ENCODE measurements at places on chromosomes 5 and 9.

- DNase-seq = peak; percentile 9
These were observed 22.2 kb upstream of the GLDC start for GRCh38 chr9:6667633-6668280.

DNA sequence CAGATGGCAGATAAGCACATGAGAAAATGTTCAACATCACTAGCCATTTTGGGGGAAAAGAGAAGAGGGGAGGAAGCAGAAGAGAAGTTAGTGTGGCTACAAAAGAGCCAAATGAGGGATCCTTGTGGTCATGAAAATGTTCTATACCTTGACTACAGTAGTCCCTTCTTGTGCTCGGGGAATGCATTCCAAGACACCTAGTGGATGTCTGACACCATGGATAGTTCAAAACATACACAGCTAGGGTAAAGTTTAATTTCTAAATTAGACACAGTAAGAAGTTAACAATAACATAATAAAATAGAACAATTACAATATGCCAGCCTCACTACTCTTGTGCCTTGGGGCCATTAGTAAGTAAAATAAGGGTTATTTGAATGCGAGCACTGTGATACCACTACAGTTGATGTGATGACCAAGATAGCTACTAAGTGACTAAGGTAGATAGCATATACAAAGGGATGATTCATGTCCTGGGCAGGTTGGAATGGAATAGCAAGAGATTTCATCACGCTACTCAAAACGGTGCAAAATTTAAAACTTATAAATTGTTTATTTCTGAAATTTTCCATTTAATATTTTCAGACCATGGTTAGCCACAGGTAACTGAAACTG lies 344.1 kb downstream of the NR2F1-AS1 start:
- no peak for DNase-seq

DNA sequence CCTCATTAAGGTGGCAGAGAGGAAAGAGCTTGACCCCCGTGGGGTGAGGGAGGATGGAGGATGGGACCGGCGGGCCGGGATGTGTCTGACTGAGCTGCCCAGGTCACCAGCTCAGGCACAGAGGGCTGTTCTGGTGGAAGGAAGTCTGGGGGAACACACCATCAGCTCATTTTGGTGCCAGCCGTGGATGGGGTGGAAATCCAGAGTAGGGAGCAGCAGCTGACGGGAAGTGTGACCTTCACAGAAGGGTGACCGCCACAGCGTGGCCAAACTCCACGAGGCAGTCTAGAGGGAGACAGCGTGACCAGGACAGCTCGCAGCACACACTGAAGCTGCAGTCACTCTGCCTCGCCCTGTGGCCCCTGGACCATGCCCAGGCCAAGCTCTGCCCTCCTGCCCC lies 45.3 kb upstream of the PHYKPL start:
- no peak for DNase-seq

GRCh38 chr5:34891981-34892380 lies 23.3 kb downstream of the RAD1 start:
- peak; percentile 6 for DNase-seq

DNA sequence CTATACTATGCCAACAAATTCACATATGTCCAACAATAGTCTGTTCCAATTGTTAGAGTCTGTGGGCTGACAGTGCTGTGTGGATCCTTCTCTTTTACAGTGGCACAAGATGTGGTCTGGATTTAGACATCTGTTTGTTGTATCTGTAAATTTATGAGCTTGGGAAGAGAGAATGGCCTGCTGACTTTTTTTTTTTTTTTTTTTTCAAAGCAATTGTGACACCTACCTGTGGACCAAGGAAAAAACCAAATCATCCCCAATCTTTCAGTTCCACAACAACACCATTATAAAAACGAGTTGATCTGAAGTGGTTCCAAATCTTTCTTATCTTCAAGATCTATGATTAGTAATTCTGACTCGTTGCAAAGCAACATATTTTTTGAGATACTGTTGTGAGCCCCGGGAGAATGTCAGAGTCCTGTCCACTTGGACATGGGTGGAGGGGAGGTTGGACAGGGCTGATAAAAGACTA lies 4.9 kb downstream of the IRX2 start:
- DNase-seq = no peak

DNA sequence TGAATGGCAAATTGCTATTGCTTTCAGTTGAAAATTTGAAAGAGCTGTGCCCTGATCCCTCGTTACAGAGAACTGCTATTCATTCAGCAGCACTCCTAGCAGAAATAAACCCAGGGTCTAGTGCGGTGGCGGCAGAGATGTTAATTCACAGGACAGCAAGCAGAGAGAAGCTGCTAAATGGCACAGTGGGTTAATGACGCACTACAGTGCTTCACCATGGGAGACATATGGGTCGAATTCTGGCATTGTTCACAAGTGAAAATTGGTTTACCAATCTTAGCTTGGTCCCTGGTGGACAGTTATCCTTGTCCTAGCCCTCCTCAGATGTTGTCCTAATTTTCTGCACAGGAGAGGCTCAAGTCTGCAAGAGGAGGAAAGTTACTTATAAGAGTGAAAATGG lies 807.4 kb downstream of the TLE1 start:
- DNase-seq = no peak

- no peak for DNase-seq
These were observed 35.1 kb downstream of the CTNNAL1 start for GRCh38 chr9:108978205-108978604.

GRCh38 chr5:17860660-17861315 lies 226.5 kb downstream of the TAF11L14 start:
- DNase-seq = no peak

- no peak for DNase-seq
These were observed 47.2 kb upstream of the LPCAT1 start for GRCh38 chr5:1570975-1571374.

GRCh38 chr9:22650946-22651345 lies 204.3 kb downstream of the DMRTA1 start:
- no peak for DNase-seq

GRCh38 chr9:133854765-133855164 lies 116.6 kb upstream of the SARDH start:
- no peak for DNase-seq

DNA sequence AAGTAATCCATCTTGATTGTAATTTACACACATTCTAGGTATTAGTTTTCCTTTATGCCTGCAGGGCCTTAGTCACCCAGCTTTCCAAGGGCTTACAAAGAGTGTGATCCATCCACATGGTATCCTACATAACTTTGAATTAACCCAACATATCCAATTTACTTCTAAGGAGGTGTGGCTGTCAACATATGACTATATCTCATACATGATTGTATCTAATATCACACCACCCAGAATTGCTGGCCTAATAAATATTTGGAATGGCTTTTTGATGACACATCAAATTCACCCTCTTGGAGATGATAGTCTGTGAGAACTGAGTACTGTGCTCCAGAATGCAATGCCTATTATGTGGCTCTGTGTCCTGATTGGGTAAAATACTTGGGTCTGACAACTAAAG lies 363.3 kb upstream of the GRIN3A start:
- DNase-seq = peak; percentile 53

GRCh38 chr9:17723656-17724055 lies 144.8 kb downstream of the SH3GL2 start:
- no peak for DNase-seq

DNA sequence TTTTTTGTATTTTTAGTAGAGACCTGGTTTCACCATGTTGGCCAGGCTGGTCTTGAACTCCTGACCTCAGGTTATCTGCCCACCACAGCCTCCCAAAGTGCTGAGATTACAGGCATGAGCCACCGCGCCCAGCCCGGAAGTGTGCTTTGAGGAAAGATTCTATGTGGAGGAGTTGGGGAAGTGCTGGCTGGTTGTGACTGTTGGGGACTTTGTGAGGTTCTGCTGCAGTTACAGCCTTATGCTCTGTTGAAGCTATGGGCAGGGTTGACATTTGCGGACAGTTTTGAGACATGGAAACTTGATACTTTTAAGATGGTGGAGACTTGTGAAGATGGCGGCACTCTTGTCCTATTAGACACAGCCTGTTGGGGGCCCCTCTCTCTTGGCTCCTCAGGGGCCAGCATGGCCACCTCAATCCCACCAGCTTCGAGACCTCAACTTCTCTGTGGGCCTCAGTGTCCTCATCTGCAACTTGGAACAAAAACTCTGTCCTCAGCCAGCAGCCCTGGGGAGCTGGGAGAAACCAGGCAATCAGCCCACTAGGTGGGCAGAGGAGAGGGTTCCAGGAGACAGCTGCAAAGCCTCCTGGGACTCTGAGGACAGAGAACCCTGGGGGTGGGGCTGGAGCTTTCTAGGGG lies 24.9 kb downstream of the C9orf50 start:
- no peak for DNase-seq

DNA sequence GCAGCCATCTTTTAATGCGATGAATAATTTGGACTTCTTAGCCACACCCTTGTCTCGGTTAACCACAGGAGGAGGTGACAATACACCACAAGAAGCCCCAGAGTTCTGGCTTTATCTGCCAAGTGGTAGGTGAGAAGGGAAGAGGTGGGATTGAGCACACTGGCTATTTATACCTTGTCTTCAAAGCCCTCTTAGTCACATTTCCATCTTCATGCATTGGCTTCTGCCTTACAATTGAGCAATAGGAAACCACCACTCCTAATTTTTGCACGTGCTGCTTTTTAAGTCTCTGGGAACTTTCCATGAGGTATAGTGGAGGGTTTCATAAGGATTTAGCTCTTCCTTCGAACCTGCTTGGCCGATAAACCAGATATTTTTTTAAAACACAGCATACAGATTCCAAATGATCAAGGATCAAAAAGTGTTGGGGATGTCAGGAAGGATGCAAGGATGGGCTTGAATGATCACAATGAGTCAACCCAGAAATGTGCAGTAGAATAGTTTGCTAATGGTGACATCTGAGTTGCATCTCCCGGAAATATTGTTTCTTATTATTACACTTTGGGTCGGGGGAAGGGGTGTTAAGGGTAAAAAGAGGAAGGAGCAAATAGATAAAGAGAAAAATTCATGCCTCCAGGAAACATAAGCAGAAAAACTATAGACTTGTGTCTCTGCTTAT lies 25.5 kb downstream of the PLAC8L1 start:
- no peak for DNase-seq

- no peak for DNase-seq
These were observed 1.3 kb upstream of the TBC1D2 start for GRCh38 chr9:98256756-98257155.

- no peak for DNase-seq
These were observed 184.1 kb upstream of the ADRA1B start for GRCh38 chr5:159732220-159732619.

DNA sequence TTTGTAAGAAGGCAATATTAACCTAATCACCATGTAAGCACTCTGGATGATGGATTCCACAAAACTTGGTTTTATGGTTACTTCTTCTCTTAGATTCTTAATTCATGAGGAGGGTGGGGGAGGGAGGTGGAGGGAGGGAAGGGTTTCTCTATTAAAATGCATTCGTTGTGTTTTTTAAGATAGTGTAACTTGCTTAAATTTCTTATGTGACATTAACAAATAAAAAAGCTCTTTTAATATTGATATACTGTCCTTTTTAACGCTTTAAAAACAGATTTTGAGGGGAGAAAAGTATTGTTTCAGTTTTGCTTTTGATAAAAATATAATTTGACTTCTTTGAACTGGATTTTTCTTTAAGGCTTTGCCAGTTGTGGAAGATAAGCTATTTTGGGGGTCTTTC lies 59.8 kb downstream of the LMNB1 start:
- DNase-seq = no peak

DNA sequence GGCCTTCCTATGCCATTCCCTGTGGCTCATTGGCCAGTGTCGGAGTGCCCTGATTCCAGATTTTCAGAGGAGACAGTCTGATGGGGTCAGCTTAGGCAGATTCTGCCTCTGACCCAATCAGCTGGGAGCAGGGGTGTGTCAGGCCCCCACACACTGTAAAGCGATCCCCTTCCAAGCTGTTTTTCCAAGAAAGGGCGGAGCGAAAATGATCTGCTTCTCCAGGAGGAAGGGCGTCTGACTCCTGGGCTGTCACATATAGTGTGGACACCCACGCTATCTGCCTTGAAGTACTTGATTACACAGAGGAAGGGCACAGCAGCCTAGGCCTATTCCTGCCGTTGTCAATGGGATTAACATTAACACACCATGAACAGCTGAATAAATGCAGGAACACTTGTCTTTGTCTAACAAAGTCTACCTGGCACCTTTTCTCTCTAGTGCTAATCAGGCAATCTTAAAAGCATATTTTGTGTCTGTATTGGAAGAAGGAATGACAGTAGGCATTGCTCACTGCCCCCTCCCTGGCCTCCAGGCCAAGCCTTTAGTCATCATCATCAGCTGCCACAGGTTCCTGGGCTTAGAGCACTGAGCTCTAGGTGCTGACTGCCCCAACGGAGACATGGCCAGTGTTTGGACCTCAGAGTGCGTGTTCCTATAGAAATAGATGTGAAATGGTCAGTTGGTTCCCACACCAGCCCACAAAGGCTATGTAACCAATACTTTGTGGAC lies 218.7 kb downstream of the MELK start:
- no peak for DNase-seq

GRCh38 chr9:90974016-90974415 lies 172.4 kb downstream of the SYK start:
- DNase-seq = peak; percentile 80

- DNase-seq = no peak
These were observed 35.1 kb downstream of the TDRD7 start for GRCh38 chr9:97447001-97447400.

- DNase-seq = peak; percentile 68
These were observed 5.0 kb downstream of the RELL2 start for GRCh38 chr5:141641634-141642267.

GRCh38 chr5:170562875-170563228 lies 59.0 kb downstream of the KCNIP1 start:
- no peak for DNase-seq

- no peak for DNase-seq
These were observed 15.8 kb downstream of the SOHLH1 start for GRCh38 chr9:135683401-135684034.

GRCh38 chr9:38035873-38036272 lies 33.2 kb downstream of the SHB start:
- peak; percentile 87 for DNase-seq

- DNase-seq = no peak
These were observed 12.7 kb downstream of the MATR3 start for GRCh38 chr5:139306197-139306596.

DNA sequence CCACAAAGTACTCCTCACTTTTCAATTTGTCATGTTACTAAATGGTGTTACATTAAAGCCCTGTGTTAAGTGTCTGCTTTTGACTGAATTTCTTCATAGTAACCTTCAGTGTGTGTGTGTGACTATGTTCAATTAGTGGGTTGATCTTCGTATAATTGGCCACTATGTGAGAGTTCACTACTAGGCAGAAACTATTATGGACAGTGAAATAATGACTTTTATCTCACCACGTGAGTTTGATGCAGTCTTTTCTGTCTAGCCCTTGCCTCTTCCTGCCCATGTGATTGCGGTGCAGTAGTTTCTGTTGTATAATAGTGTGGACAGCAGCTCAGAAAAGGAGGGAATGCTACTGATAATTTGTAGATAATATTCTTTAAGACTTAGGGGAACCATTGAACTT lies 1.8 kb upstream of the MAML1 start:
- no peak for DNase-seq

DNA sequence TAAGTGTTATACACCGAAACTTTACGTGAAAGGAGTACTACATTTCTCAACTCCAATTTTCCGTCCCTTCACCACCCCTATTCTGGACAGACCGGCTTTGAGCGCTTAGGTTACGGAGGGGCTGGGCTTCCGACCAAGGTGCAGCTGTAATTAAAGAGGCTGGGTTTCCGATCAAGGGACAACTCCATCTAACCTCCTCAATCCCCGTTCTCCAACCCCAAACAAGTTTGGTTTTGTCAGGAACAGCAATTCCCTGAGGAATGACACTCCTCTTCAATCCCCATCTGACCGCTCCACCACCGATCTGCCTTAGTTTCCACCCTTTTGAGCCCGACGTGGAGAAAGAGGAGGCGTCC lies 577 bp downstream of the TUT7 start:
- no peak for DNase-seq
